ENCODE measurements at places on chromosomes 6 and 20.

GRCh38 chr20:22474224-22474623 lies 110.1 kb downstream of the FOXA2 start:
- DNase-seq = no peak

DNA sequence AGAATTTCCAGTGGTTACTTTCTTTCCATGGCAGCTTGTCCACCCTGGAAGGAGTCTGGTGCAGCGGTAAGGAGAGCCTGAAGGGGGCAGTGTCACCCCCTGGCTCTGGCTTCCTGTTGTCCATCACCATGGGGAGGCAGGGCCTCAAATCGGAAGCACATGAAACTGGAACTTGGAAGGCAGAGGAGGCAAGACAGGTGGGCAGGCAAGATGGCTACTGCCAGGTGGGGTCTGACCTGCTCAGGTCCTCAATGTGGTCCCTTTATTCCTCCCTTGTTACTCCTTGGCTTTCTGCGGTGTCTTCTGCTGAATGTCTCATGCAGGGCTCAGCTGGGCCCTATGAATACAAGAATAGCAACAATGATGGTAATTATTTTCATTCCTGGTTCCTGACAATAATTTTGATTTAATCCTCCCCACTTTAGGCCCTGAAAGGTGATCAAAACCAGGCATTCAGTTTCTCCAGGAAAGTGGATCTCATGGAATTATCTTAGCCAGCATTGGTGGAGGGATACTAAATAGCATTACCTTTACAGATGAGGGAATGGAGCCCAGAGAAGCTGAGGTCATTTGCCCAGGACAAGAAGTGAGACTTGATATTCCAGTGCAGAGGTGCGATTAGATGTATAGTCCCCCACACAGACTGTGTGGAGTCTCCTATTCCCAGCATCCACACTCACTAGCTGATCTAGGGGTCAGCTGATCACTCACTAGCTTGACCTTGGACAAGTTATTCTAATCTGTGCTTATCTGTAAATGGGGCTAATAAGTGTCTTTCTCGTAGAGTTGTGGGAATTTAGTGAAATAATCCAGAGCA lies 17.6 kb upstream of the SNAI1 start:
- DNase-seq = peak; percentile 62

GRCh38 chr6:163754866-163755265 lies 340.3 kb downstream of the QKI start:
- DNase-seq = no peak

- DNase-seq = no peak
Measured at GRCh38 chr6:157727629-157728182, 95.3 kb upstream of the SNX9 start.

GRCh38 chr6:120272038-120272437 lies 922.5 kb upstream of the MAN1A1 start:
- DNase-seq = no peak

GRCh38 chr6:91865889-91866288 lies 1279.0 kb upstream of the MAP3K7 start:
- no peak for DNase-seq

All from GM20000 (cell line).